ENCODE measurements at places on chromosomes 6 and 20. TPM values are rescaled to one million over a fixed set of nuclear protein-coding genes. Genes with fewer than 3 reads are reported as not detected.

- no peak for ATAC-seq
Measured at GRCh38 chr6:141029908-141030307, 1102.8 kb upstream of the GJE1 start.

DNA sequence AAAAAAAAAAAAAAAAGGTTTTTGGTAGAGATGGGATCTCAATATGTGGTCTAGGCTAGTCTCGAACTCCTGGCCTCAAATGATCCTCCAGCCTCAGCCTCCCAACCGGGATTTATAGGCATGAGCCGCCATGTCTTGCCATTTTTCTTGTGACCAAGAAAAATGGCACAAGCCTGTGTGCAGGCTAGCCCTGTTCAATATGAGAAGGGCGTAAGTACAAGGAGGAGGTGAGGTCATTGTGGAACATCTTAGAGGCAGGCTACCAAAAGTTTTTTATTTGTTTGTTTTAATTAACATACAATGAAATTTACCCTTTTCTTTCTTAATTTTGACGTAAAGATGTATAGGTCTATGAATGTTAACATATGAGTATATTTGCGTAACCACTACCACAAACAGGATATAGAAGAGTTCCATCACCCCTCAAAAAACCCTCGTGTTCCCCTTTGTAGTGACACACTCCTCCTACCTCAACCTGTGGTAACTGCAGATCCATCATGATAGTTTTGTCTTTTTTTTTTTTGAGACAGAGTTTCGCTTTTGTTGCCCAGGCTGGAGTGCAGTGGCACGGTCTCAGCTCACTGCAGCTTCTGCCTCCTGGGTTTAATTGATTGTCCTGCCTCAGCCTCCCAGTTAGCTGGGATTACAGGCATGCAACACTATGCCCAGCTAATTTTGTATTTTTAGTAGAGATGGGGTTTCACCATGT, 28.3 kb upstream of the KIF3B start:
- no peak for ATAC-seq

GRCh38 chr6:125346201-125346925, 44.6 kb upstream of the HDDC2 start:
- no peak for ATAC-seq

DNA sequence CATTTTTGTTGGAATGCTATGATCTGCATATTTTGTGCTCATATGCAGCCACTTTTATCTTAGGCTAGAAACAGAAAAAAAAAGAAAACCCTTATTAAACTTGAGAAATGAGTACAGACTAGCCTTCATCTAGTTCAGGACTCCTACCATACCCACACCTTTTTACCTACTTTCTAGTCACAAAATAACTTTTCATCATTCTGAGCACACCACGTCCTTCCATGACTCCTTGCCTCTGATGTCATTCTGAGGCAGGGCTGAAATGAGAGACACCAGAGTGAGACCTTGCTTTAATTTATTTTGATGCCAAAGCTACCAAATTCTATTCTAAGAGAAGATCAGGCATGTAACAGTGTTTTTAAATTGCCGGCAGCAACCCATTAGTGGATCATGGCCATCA, 38.8 kb downstream of the SNX3 start:
- ATAC-seq = no peak

- ATAC-seq = peak; percentile 16
Measured at GRCh38 chr6:26224940-26225847, 138.0 kb downstream of the HFE start.

DNA sequence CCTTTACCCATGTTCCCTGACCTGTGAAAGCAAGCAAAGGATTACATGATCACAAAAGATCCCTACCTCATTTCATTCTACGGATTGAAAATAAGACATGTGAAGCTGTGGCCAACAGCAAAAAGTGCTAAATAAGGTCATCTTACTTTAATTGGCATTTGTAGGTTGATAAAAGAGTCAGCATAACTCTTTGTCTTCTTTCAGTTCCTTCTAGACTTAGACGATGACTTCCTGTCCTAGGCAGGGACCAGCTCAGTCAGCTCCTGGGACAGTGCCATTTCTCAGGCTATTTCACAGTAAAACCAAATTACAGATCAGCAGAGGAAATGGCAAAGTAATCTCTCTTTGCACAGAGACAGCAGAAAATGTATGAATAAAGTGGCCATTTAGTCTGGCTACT, 480.7 kb downstream of the RFPL4B start:
- ATAC-seq = no peak

DNA sequence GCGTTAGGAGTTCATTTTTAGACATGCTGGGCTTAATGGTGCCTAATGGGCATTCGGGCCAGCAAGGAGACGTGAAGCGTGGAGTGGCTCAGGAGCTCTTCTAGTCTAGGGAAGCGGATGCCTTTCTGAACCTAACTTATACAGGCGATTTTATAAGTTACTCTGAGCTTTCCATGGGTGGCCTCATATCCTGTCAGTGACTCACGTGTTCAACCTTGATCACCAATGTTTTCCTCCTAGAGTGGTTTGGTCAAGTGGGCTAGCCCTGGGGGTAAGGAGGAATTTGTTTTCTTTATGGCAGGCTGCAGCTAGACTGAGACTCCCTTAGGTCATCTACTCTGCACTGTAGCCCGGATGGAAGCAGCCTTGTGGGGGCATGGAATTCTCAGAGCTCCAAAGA, 52.1 kb downstream of the PLAGL1 start:
- ATAC-seq = no peak

Gene PPP2R5D
- total RNA-seq = 41.7 TPM

Gene ARMH2
- not detected for total RNA-seq

DNA sequence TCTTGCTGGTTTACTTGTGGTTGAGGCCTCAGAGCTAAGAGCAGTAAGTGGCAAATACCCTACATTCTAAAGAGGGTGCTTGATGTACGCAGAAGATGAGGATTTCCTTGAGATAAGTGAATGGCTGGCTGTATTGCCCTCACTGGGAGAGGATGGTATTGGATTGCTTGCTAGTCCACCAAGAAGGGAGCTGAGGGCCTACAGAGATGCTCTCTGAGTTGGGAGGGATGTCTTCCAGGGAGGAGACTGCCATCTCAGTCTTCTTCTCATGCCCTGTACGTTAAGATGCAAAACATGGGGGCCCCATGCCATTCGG, 669.1 kb downstream of the UTRN start:
- ATAC-seq = no peak

DNA sequence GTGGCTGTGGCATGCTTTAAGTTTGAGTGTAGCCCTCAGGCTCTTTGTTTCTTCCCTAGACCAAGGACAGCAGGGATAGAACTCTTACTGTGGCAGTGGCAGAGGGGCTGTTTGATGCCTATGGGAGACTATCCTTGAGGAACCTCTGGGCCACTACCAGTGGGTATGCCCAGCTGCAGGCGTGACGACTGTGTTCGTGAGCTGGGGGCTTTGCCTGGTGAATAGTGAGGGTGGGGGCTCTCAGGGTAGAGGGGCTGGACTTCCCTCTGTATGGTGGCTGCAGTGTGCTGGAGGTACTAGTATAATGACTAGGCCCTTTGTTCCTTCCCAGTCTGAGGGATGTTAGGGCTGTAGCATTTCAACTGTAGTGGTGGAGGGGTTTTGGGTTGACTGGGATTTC, 1242.0 kb downstream of the KHDRBS2 start:
- no peak for ATAC-seq

Gene HTR1B
- total RNA-seq = 2.5 TPM

Gene NNAT
- 8.5 TPM for total RNA-seq

DNA sequence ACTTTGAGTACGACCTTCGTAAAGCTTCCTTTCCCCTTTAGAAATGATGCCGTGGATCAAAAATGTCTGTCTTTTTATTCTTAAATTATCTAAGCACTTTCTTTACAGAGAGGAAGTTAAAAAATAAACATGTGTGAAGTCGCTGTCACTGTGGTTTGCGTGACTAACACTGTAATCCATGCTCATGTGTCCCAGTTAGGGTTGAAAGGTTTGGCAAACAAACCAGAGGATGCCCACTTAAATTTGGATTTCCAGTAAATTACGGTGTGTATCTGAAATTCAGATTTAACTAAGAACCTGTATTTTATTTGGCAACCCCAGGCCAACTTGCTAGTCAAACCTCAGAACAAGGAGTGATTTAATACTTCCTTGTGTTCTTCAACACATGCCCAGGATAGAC, 21.1 kb downstream of the HLA-DRB1 start:
- ATAC-seq = no peak

DNA sequence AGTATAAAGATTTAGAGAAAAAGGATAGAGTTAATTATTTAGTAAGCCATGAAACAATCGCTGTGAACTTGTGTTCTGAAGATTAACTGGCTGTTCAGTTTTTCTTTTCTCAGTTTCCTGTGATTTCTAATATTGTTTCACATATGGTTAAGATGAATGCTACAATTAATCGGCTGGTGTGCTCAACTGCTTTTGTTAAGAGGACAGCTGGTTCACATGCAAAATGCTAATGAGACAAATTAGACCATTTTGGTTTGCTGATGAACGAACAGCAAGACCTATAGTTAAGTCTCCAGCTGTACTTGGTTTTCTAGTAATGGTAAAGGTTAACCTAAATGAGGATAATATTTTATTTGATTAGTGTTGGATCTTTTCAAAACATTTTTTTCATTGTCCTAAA, 10.8 kb upstream of the NHSL1 start:
- ATAC-seq = no peak

Gene HCRTR2
- 0.42 TPM for total RNA-seq

- ATAC-seq = no peak
Measured at GRCh38 chr20:33753143-33753542, 21.3 kb downstream of the ZNF341 start.

DNA sequence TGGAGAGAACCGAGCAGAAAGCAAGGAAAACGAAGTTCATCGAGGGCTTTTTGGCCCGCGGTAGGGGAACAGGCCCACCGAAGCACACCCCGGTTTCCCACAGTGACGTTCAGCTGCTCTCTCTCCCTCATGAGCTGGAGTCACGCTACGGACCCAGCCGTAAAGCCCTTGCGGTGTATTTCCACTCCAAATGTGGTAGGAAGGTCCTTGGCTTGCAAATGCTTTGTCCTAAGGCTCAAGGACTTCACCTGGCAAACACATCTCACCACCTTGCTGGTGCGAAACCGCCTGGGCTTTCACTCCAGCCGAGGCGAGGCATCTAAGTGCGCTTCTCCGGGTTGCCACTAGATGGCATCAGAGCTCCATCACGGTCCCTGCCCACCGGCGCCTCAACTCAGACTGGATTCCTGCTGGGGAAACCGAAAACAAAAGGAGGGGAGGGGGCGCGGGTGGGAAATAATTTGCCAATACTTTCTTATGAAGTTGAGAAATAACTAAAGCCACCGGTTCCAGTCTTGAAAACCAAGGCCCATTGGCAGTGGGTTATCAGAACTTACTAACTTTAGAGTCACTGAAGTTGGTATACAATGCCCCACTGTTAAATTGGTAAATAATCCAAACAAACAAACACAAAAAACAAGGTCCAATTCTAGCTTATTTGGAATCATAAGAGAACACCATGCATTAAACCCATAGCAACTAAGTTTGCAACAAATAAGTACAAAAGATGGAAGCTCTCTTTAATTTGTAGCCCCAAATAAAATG, 13.4 kb upstream of the FOXC1 start:
- peak; percentile 66 for ATAC-seq

Gene TSPO2
- not detected for total RNA-seq

DNA sequence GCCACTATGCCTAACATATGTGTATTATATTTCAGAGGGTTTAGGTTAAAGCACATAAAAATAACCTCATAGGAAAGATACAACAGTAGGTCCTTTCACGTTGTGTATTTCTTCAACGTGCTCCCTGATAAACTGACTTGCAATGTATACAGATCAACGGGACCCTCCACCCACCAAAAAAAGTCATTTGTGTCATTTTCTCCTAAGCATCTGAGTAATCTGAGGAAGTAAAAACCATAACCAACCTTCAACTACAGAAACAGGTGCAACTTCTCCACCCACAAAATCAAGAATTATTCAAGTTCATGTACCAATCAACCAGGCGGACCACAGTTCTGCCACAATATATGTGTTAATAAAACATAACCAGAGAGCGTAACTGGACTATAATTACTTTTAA, 54.9 kb upstream of the NHSL1 start:
- no peak for ATAC-seq

GRCh38 chr20:60589623-60590022, 631.4 kb downstream of the CDH26 start:
- ATAC-seq = no peak

Gene THBD
- 12.0 TPM for total RNA-seq

Gene WASF1
- 23.6 TPM for total RNA-seq

Gene CAP2
- total RNA-seq = 58.4 TPM
